ENCODE measurements at places on chromosomes 7 and 10. TPM values are rescaled to one million over a fixed set of nuclear protein-coding genes. Genes with fewer than 3 reads are reported as not detected.
A peak's percentile ranks its signal among the peaks of the same experiment; 100 is the strongest.

- no peak for DNase-seq
These were observed 39.7 kb downstream of the CDC14C start for GRCh38 chr7:48964074-48964473.

DNA sequence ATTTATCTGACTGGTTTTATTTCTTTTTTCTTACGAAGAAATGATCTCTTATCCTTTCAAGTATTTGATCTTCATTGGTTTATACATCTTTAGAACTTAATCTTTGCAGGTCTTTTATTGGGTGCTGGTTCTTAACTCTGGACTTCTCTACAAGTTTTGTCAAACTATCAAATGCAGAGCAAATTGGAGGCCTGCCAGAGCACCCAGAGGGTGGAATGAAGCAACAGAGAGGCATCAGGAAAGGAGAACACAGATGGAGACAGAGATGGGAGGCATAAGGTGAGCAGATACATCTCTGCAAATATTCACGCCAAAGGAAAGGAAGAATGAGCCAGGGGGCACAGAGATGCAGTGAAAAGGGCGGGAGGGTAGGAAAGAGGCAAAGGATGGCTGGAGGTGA is 130.3 kb downstream of the PKD1L1 start:
- DNase-seq = no peak

- no peak for DNase-seq
These were observed 175.5 kb downstream of the ADARB2 start for GRCh38 chr10:1561731-1562337.

- DNase-seq = no peak
These were observed 4.7 kb upstream of the GAD2 start for GRCh38 chr10:26211781-26212444.

GRCh38 chr10:28302012-28302637 is 739 bp downstream of the MPP7 start:
- DNase-seq = no peak

DNA sequence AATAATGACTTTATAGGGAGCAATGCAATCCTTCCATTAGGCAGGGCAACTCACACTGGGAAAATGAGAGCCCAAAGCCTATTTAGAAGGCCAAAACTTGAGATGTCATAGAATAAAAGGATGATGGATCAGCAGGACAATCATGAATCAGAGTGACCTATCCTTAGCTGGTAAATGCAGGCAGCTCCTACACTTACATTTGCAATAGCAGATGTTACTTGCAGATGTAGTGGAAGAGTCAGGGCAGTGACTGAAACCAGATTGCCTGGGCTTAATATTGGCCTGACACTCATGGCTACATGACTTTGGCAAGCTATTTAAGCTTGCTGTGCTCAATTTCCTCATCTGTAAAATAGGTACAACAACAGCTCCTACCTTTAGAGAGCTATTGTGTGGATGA is 98.7 kb downstream of the PRTFDC1 start:
- no peak for DNase-seq

- no peak for DNase-seq
These were observed 12.7 kb downstream of the STEAP2 start for GRCh38 chr7:90224195-90224594.

- no peak for DNase-seq
These were observed 5.2 kb upstream of the SAR1A start for GRCh38 chr10:70175516-70175915.

DNA sequence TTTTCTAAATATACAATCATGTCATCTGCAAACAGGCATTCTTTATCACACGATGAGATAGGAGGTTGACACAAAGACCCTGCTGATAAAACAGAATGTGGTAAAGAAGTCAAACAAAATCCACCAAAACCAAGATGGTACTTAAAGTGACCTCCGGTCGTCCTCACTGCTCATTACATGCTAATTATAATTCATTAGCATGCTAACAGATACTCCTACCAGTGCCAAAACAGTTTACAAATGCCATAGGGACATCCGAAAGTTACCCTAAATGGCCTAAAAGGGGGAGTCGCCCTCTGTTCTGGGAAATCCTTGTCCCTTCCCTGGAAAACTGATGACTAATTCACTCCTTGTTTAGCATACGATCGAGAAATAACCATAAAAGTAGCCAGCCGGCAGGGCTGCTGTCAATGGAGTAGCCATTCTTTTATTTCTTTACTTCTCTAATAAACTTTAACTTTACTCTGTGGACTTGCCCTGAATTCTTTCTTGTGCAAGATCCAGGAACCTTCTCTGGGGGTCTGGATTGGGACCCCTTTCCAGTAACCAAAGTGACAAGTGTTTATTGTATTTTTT is 126.6 kb downstream of the CCDC71L start:
- no peak for DNase-seq

DNA sequence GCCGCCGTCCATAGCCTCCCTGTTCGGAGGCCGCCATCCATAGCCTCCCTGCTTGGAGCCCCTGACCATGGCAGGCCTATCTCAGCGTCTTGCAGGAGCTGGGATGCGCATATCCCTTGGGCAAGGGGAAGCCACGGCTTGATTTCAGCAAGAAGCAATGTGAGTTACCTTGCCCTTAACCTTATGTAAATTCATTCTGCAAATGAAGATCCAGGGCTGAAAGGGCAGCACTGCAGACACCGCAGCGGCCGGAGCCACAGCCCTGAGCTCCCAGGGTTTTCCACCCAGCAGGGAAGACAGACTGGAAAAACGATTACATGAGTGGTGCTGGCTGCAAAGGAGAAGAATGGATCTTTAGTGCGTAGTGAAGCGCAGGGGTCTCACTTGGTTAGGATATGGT is 95.8 kb downstream of the SEC61G start:
- DNase-seq = no peak

DNA sequence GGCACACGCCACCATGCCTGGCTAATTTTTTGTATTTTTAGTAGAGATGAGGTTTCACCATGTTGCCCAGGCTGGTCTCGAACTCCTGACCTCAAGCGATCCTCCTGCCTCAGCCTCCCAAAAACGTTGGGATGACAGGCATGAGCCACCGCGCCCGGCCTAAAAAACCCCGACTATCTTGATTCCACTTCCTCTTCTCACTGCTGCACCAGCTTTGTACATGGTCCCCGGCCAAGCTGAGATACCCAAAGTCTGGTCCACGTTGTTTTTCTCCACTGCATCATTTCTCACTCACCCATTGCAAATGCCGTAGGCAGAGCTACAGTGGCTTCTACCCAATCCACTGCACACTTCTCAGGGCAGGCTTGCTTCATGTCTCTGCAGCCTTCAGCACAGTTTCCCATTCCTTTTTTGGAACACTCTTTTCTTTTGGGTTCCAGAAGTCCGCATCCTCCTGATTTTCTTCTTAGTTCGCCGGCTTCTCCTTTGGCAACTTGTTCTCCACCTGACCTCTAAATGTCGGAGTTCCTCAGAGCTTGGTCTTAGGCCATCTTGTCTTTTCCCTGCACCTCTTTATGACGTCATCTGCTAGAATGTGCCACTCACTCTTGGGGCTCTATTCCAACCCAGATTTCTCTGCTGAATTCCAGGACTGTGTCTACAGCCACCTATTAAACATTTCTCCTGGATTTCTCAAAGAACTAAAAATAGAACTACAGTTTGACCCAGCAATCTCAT is 6.0 kb upstream of the GNB2 start:
- DNase-seq = no peak

GRCh38 chr7:102890292-102890970 is 22.4 kb upstream of the LRRC17 start:
- no peak for DNase-seq

DNA sequence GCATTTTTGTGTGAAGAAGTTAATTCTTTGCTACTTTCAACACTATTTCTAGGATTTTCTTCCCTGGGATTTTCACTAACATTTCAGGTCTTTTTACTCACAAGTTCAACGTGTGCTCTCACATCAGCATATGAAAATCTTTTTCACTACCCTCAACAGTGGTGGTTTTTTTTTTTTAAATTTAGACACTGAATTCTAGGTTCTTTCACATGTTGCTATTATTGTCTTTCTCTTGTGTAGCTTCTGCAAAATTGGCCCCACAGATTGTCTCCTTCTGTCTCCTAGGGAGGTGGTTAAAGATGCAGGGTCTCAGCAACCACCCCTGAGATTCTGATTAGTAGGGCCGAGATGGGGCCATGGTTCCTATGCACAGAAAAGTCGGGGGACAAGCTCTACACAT is 165.0 kb upstream of the GPR26 start:
- DNase-seq = no peak

- no peak for DNase-seq
These were observed 16.7 kb downstream of the NOS3 start for GRCh38 chr7:151007469-151007898.

GRCh38 chr7:122746948-122747347 is 44.2 kb upstream of the RNF148 start:
- no peak for DNase-seq

- peak; percentile 53 for DNase-seq
These were observed 1.6 kb downstream of the FAM24A start for GRCh38 chr10:122911889-122912484.

DNA sequence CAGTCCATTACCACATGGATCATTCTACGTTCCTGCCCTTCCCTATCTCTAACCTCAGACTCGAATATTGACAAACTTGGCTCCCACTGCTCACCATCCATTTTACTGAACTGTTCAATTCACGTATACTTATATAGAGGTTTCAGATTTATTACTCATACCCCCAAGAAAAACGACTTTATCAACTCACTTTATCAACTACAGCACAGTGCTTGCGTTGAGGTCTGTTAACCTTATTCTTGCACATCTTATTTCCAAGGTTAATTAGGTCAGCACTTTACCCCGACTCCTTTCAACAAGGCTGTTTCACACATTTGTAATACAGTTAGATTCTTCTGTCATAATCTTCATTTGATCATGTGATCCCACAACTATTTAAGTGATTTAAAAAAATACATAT is 162.3 kb upstream of the AHR start:
- no peak for DNase-seq

DNA sequence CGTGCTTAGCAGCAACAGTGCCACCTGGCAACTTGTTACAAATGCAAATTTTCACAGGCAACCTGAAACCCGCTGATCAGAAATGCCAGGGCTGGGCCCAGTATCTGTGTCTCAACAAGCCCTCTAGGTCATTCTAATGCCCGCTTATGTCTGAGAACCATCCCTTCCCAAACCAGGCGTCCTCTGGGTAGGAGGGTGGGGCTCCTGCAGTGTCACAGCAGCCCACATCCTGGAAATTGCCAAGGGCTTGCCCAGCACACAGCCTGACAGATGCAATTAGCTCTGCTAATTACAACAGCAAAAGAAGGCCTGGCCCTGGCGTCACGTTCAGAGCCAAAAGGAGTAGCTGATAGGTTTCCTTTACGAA is 15.9 kb downstream of the ITPRIP start:
- DNase-seq = no peak

SPDYE11 gene
- total RNA-seq = not detected

MBL2 gene
- total RNA-seq = not detected

GRCh38 chr10:92184977-92185376 is 105.9 kb downstream of the CPEB3 start:
- DNase-seq = no peak

DNA sequence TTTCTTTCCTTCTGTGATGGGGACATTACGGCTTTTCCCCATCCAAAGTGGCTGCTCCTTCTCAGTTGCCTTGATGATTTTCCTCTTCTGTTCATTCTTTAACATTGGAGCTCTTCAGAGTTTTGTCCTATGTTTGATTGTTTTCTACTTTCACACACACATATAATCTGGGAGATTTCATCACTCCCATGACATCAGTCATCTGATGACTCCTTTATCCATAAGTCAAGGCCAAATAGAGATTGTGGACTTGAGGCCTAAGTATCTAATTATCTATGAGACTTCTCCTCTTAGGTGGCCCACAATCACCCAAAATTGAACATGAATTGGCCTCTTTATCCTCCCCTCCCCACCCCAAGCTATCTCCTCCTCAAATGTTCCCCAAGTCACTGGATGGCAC is 5.3 kb upstream of the COL1A2 start:
- DNase-seq = no peak

GBX1 gene
- not detected for total RNA-seq

- DNase-seq = no peak
These were observed 82.1 kb upstream of the PPP2R2D start for GRCh38 chr10:131818510-131819234.

GRCh38 chr7:6658618-6659345 is 21.7 kb downstream of the ZNF316 start:
- DNase-seq = no peak

GRCh38 chr10:129832573-129833467 is 131.3 kb downstream of the EBF3 start:
- DNase-seq = no peak

DNA sequence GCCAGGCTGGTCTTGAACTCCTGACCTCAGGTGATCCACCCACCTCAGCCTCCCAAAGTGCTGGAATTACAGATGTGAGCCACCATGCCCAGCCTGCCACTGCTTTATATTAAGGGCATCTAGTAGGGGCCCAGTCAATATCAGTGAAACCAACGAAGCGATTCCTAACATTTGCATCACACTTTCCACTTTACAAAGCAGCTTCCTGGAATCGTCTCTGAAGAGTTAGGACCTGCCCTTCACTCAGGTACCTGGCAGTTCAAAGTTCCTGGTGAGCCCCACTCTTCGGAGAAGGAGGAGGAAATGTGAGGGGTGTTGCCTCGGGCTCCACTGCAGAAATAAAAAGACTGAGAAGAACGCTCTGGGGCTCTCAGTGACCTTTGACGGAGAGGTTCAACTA is 31.1 kb upstream of the EZH2 start:
- no peak for DNase-seq

DNA sequence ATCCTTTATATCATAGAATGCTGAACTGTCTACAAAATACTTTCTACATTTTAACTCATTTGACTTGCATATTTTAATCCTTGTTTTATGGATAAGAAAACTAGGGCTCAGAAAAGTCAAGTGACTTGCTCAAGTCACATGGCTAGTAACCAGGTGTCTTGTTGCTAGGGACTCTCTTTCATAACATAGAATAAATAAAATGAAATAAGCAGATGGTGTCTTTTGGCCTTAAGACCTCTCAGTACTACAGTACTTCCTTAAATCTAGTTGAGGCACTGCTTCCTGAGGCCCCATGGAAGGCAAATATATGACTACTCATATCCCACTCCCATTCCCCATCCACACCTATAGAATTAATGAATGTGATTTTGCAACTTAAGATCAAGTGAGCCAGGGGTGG is 87.9 kb downstream of the CDK6 start:
- DNase-seq = no peak

C10orf71 gene
- not detected for total RNA-seq

DNA sequence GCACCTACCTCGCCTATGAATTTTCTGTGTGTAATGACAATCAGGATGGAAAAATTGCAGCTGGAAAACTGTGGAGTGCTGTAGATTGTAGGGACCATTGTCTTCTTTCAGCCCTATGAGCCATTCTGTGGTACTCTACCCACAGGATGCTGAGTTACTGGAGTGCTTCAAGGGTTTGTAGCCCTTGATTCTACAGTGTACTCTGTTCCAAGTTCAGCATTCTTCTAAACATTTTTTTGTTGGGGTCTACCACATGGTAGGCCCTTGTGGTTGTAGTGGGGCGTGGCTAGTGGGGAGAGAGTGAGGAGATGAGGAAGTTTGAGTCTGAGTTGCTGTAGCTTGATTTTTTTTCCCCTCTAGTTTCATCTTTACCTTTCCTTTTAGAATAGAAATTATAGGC is 33.5 kb downstream of the REEP3 start:
- peak; percentile 32 for DNase-seq

GRCh38 chr7:34839645-34840044 is 181.6 kb downstream of the NPSR1 start:
- DNase-seq = no peak

GRCh38 chr7:20307119-20307518 is 23.6 kb upstream of the ITGB8 start:
- no peak for DNase-seq

All from activated T-cell treated with anti-CD3 and anti-CD28 coated beads, Interleukin-2, amount 50 U/mL, for 72 hours (primary cell).